ENCODE measurements at places on chromosomes 2 and 18.

DNA sequence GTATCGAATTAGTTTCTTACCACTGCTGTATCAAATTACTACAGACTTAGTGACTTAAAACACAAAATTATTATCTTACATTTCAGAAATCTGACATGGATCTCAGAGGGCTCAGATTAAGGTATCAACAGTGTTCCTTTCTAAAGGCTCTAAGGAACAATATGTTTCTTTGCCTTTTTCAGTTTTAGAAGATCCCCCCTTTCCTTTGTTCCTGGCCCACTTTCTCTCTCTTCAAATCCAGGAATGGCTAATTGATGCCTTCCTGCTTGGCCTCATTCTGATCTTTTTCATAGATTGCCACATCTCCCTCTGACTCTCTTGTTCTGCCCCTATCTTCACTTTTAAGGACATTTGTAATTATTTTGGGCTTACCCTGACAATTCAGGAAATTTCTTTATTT lies 65.7 kb downstream of the LRP1B start:
- no peak for DNase-seq

- no peak for DNase-seq
Measured at GRCh38 chr2:213065583-213066442, 85.6 kb downstream of the IKZF2 start.

GRCh38 chr2:163133602-163134001 lies 295.0 kb upstream of the KCNH7 start:
- DNase-seq, result no peak

- DNase-seq, result no peak
Measured at GRCh38 chr2:21270708-21271122, 146.9 kb downstream of the TDRD15 start.

- DNase-seq, result no peak
Measured at GRCh38 chr2:200203381-200203827, 103.1 kb upstream of the SPATS2L start.

- no peak for DNase-seq
Measured at GRCh38 chr2:23548143-23548769, 163.3 kb downstream of the KLHL29 start.

GRCh38 chr18:63144748-63145147 lies 174.8 kb downstream of the BCL2 start:
- no peak for DNase-seq

GRCh38 chr2:186962085-186962747 lies 113.2 kb upstream of the ZSWIM2 start:
- DNase-seq, result no peak

DNA sequence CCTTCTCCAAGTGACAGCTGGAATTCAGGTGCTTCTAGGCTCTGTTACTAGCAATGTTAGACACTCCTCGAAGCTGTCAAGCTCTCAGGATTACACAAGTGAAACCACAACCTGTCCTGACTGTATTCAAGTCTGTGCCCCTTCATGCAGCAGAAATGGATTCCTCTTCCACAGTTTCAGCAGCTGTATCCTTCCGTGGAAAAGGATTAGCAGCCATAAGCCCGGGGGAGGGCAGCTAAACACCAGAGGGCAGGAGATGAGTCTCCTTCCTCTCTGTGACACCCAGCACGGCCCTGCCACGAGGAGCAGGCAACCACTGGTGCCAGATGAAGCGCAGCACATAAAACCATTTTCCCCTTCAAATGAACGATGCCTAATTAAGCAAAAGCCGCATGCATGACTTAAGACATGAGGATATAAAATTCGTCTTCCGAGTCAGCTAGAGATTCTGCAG lies 1.2 kb downstream of the ST3GAL5 start:
- peak; percentile 74 for DNase-seq

- no peak for DNase-seq
Measured at GRCh38 chr2:17387591-17387990, 130.6 kb downstream of the RAD51AP2 start.

GRCh38 chr2:216875862-216876261 lies 16.0 kb upstream of the TNP1 start:
- DNase-seq, result no peak

GRCh38 chr2:159608723-159609308 lies 7.5 kb downstream of the BAZ2B start:
- no peak for DNase-seq

GRCh38 chr2:46461011-46461674 lies 18.2 kb upstream of the TMEM247 start:
- DNase-seq, result peak; percentile 87

GRCh38 chr2:218988164-218988563 lies 3.2 kb upstream of the FEV start:
- no peak for DNase-seq

- no peak for DNase-seq
Measured at GRCh38 chr2:234733093-234733489, 218.7 kb upstream of the SH3BP4 start.

- no peak for DNase-seq
Measured at GRCh38 chr18:73835656-73836364, 311.8 kb downstream of the FBXO15 start.

GRCh38 chr18:13726972-13727331 lies 479 bp downstream of the RNMT start:
- DNase-seq, result no peak

DNA sequence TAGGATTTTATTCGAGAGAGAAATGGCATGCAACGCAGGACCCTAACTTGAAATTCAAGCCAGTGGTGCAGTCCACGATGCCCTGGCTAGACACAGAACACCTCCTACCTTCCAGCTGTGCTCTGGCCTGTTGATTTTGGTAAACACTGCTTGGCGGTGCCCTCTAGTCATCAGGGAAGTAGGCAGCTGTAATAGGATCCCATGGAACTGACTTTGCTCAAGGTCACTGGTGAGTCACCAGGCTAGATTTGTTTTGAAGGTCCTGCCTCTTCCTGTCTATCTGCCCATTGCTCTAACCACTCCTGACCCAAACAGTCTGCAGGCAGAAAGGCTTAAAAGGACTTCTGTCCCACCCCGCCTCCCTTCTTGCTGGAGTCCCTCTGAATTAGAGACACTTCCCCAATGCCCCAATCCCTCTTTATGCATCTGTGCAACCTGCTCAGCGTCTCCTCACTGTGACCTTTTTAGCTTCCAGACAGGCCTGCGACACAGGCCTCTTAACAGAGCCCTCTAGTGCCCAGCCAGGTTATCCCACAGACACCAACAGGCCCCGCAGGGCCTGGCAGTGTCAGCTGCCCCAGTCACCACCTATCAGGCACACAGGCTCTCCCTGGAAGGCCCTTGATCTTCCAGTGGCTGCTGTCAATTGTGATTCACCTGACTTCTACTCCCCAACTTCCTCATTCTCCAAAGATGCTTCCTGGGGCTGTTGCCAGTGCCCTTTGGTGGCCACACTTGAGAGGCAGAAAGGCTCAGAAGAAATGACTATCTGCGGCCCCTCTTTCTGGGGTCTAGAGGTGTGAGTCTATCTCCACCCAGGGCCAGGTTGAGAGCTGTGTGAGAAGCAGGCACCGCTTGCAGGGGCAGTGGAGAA lies 5.2 kb downstream of the TMEM127 start:
- DNase-seq, result peak; percentile 41

DNA sequence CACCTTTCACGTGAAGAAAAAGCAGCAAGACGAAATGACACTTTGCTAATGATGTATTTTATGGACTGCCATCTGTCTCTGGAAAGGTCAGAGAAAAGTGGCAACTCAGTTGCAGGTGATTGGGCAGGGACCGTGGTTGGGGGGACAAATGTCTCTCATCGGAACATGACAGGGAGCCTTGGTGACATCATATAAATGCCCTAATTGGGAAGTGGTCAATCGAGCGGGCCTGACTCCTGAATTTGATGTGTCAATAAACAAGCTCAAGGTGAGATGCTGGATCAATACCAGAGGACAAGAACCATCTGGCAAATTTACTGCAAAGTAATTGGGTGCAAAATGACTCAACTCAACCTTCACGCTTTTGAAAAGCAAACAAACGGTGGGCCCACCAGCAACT lies 151.9 kb upstream of the SKOR2 start:
- DNase-seq, result no peak

DNA sequence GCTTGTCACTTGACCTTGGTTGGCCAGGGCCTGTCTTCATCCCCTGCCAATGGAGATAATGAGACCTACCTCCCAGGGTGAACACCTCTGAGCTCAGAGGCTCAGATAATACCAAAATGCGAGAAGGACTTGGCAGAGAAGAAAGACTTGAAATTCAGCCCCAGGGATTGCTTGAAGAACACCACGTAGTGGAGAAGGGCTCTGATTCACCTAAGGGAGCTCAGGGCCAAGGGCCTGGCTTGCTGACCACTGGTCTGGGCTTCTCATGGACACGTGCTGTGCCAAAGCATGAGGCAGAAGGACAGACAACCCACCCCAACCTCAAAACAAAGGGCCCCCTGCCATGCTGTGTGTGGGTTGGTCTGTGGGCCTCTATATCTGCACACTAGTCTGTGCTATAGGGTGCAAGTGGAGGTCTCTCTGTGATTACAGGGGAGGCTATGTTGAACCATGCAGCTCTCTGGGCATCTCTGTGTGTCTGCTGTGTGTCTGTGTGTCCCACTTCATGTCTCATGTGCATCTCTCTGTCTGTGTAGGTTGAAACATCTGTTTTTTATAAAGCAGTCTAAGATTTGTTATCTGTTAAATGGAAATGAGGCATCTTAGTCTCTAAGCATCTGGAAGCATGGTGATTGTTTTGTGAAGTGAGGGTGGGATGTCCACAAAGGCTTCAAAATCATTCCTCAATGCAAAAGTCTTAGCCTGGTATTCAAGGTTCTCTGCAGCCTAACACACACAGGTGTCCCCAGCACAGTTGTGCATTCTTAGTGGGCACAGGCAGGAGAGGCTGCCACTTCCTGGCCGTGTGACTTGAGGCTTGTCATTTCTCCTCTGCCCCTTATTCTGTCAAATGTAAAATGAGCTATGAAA lies 61.0 kb upstream of the EPAS1 start:
- DNase-seq, result no peak

DNA sequence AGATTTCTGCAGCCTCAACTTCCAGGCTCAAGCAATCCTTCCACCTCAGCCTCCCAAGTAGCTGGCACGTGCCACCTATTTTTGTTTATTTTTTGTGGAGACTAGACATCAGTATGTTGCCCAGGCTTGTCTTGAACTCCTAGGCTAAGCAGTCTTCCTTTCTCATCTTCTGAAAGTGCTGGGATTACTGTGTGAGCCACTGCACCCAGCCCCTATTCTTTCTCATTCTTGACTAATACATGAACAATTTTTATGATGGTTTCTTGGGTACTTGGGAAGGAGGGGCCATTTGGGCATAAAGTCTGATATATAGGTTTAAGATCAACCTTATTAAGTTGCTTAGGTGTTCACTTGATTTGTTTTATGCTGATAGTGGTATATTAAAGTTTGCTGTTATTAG lies 26.2 kb downstream of the EPC2 start:
- no peak for DNase-seq

GRCh38 chr2:235551965-235552364 lies 58.1 kb downstream of the AGAP1 start:
- DNase-seq, result no peak

GRCh38 chr18:26540043-26540628 lies 8.2 kb downstream of the KCTD1 start:
- no peak for DNase-seq

GRCh38 chr2:152497481-152498052 lies 162.6 kb downstream of the FMNL2 start:
- no peak for DNase-seq

GRCh38 chr2:201999279-201999678 lies 34.4 kb upstream of the FZD7 start:
- DNase-seq, result no peak

DNA sequence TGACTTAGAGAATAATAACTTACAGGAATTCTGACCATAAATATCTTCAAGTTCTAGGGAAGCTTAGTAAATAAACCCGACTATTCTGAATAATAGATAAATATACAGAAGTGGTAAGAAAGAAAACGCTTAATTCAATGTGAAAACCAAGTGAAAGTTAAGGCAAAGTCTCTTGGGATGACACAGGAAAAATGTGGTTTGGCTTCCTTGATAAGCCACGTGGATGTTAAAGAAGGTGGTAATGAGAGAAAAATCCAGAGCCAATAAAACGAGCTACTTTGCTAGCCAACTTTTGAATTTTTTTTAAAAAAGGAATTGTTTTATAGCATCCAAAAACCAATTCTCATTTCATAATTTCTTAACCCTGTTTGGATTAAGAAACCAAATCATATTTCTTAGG lies 166.2 kb upstream of the VRK2 start:
- DNase-seq, result no peak

GRCh38 chr2:127034883-127035611 lies 71.9 kb downstream of the BIN1 start:
- DNase-seq, result no peak

- DNase-seq, result no peak
Measured at GRCh38 chr2:72813841-72814240, 12.0 kb downstream of the EXOC6B start.

GRCh38 chr2:198327526-198327925 lies 523.1 kb downstream of the PLCL1 start:
- DNase-seq, result no peak

- DNase-seq, result no peak
Measured at GRCh38 chr2:212882626-212883025, 268.8 kb downstream of the IKZF2 start.

- DNase-seq, result no peak
Measured at GRCh38 chr18:47560723-47561715, 309.6 kb upstream of the SKOR2 start.

- DNase-seq, result peak; percentile 70
Measured at GRCh38 chr18:79405019-79405780, 9.5 kb downstream of the NFATC1 start.

- no peak for DNase-seq
Measured at GRCh38 chr2:130303169-130303568, 39.5 kb upstream of the IMP4 start.

GRCh38 chr18:50006470-50007046 lies 188.4 kb downstream of the MYO5B start:
- DNase-seq, result no peak

DNA sequence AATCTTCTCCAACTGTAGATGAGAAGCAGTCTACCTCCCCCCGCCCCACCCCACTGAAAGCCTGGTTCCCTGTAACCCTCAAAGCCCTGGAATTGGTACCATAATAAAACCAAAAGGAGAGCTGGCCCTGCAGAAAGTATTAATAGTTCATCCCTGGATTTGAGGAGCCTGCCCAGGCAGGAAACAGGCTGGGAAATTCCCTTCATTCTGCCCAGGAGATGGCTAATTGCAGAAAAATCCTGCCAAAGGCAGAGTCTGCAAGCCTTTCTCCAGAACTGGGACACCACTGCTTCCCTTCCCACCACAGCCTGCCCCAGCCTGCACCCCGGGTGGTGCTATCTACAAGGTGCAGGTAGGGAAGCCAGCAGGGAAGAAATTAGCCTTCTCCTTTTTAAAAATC lies 16.3 kb downstream of the GKN2 start:
- DNase-seq, result no peak

- DNase-seq, result no peak
Measured at GRCh38 chr2:16559278-16560067, 106.2 kb downstream of the CYRIA start.

GRCh38 chr2:176784633-176785200 lies 427.9 kb upstream of the HNRNPA3 start:
- no peak for DNase-seq

DNA sequence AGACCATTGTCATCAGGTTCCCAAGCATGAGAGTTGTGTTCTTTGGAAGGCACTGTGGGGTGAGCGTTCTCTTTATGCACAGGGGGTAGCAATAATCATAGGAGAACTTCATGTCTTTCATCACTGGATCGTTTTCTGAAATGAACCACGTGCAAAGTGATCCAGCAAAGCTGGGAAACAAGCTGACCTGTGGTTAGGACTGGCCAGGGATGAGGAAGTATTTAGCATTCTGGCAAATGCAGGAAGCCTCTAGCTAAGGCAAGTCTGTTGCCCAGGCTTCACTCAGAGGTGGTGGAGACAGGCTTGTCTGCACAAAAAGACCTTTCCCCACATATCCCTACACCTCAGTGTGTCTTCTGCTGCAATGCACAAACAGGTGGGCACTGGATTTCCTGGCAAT lies 58.6 kb downstream of the MMADHC start:
- DNase-seq, result no peak

- no peak for DNase-seq
Measured at GRCh38 chr18:1710114-1710513, 805.4 kb downstream of the ADCYAP1 start.
